ENCODE measurements at places on chromosomes 13 and 19. TPM values are rescaled to one million over a fixed set of nuclear protein-coding genes. Genes with fewer than 3 reads are reported as not detected.

DNA sequence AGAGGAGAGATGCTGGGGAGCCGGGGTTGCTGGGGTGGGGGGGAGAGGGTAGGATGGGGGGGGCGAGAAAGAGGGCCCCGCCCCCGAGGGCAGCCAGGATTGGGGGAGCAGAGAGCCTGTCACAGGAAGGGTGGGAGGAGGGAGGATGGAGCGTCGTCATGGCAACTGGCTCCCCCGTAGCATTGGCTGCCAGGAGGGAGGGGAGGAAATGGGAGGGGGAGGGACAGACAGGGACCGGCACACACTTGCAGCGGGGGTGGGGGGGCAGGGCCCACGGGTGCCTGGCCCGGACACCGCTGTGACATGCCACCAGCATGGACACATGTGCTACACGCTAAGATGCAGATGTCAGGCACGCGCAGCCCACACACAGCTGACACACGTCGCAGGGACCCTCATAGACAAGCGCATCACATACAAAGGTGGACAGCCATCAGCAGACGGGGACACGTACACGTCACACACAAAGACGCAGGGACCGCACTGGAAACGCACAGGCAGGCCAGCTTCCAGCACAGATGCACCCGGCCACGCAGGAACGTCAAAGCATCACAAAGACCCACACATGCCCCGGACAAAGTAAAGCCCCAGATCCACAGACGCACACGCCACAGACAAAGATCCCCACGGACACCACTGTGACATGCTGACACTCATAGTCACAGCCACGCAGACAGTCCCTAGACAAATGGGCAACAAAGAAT, at the start of gene LMTK3:
Gene LMTK3 (minus strand): TSS at position 36 of the 704 bp plus-strand sequence. CDS start 259 bp downstream, outside the sequence.
- DNase-seq, result no peak

GRCh38 chr13:51416107-51416506, 36.7 kb downstream of the INTS6 start:
- DNase-seq, result no peak

DNA sequence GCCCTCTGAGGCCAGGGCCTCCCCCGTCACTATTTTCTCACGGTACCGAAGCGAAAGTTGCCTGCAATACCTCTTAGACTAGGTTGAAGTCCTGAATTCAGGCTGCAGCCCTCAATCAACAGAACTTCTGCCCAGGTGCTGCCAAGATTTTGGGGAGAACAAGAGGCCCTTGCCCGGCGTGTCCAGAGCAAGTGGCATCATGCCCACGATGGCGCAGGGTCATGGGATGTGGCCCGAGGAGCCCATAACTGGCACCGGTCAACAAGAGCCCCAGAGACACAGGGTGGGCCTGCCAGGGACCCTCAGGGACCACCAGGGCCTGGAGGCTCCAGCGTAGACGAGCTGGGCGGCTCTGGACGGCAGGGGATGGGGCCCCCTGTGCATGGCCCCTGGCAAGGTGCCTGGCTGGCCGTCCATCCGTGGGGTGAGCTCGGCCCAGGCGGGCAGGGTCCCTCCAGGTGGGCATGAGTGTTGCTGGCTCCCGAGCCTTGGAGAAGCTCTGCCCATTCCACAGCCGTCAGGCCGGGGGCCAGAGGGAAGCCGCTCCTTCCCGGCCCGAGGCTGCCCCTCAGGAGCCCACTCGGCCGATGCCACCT, 45.1 kb downstream of the GAS6 start:
- no peak for DNase-seq

GRCh38 chr13:81116461-81117282, 775.7 kb upstream of the SPRY2 start:
- no peak for DNase-seq

- no peak for DNase-seq
Measured at GRCh38 chr13:54705738-54706137, 1677.1 kb downstream of the OLFM4 start.

DNA sequence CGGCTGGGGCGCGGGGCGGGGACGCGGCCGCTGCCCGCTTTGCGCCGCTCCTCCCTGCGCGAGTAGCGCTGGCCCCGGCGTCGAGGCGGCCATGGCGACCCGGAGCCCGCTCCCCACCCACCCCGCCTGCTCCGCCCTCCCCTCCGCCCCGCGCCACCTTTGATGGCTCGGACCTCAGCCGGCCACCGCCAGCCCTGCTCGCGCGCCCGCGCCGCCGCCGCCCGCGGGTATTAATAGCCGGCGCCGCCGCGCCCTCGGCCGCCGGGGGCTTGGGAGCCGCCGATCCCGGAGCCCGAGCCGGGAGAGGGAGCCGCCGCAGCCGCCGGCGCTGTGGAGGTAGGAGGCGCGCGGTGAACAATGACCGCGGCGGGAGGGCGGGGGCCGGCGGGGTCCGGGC, 261 bp downstream of the FARP1 start:
- DNase-seq, result peak; percentile 72

GRCh38 chr13:106433066-106433465, 102.4 kb downstream of the EFNB2 start:
- no peak for DNase-seq

DNA sequence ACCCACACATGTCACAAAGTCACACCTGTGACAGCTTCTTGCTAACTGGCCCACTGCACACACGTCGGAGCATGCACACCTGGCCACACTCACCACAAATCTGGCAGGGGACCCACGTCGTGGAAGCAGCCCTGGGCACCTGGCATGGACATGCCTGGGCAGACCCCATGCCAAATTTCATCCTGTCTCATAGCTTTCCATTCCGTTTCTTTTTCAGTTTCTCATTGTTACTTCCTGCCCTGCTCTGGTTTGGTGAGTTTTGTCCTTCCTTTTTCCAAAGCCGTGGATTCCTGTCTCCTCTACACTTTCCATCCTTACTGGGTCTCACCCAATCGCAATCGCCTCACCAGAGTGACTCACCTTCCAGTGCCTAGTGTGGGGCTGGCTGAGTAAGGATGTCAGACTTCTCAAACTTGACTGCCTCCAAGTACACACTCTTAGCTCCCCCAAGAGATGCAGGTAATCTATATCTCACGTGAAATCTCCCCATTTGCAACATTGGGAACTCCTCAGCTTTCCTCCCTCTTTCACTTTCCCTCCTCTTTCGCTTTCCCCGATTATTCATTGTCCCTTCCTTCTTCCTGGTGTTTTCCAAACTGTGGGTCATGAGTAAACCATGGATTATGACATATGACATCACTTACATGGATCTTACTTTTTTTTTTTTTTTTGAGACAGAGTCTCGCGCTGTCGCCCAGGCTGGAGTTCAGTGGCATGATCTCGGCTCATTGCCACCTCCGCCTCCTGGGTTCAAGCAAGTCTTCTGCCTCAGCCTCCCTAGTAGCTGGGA, 1.6 kb upstream of the BBC3 start:
- no peak for DNase-seq

DNA sequence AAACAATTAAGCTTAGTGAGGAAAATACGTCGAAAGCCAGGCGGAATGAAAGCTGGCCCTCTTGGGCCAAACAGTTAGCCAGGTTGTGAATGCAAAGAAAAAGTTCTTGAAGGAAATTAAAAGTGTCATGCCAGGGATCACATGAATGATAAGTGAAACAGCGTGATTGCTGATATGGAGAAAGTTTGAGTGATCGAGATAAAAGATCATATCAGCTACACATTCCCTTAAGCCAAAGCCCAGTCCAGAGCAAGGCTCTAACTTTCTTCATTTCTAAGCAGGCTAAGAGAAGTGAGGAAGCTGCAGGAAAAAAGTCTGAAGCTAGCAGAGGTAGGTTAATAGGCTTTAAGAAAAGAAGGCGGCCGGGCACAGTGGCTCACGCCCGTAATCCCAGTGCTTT, 254.0 kb downstream of the EFNB2 start:
- DNase-seq, result no peak

- DNase-seq, result no peak
Measured at GRCh38 chr13:37539170-37539569, 59.4 kb downstream of the POSTN start.

DNA sequence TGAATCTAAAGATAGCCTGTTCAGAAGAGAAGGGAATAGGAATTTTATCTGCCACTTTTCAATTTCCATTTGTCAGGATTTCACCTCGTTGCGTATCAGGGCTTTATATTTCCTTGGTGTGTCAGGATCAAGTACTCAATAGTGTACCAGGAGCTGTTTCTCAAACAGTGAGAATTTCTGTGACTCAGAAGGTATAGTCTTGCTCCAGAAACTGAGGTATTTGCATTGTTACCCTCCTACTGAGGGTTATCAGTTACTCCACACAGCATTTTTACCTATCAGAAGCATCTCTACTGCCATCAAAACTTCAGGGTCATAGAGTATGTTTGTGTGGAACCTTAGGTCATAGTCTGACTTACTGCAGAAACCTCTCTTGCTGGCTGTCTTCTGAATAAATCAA, 271.7 kb upstream of the EDNRB start:
- no peak for DNase-seq

- DNase-seq, result no peak
Measured at GRCh38 chr13:45833242-45833641, 18.3 kb downstream of the SIAH3 start.

GRCh38 chr19:33052352-33052972, 12.2 kb downstream of the RHPN2 start:
- peak; percentile 62 for DNase-seq

DNA sequence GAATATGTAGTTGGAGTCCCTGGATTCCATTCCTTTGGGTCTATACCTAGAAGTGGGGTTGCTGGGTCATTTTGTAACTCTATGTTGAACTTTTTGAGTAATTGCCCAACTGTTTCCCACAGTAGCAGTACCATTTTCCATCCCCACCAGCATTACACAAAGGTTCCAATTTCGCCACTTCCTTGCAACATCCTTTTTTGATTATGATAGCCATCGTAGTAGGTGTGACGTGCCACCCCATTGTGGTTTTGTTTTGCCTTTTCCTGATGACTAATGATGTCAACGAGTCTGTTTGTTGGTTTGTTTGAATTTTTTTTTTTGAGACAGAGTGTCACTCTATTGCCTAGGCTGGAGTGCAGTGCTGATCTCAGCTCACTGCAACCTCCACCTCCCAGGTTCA, 3.3 kb upstream of the PEX11G start:
- DNase-seq, result no peak

DNA sequence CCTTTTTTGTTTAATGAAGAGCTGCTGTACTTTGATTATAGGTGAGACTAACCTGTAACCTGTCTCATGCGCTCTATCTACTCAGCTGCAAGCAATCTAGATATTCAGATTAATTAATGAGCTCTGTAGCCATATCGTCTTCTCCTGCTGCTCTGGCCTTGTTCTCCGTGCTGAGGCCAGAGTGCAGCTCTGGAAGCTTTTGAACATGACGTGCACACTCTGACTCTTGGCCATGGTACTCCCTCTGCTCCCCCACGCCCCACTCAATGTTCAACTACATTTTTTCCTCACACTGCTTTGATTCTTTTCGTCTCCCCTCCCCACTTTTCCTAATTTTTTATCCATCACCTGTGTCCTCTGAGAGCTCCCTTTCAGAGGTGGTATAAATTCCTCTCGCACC, 751.8 kb downstream of the FGF9 start:
- no peak for DNase-seq

Gene ZNF726
- total RNA-seq, result 9.3 TPM

Gene ZNF792
- total RNA-seq, result 9.4 TPM

Gene OR10H1
- total RNA-seq, result not detected

Gene CD209
- 2.7 TPM for total RNA-seq

Gene TMEM259
- total RNA-seq, result 72.1 TPM

Gene TMC4
- 4.3 TPM for total RNA-seq

Gene THSD1
- total RNA-seq, result 24.5 TPM

Gene TGFBR3L
- not detected for total RNA-seq

Gene MIA
- 1.9 TPM for total RNA-seq

All from tongue (tissue), 3 donors.